ENCODE measurements at places on chromosomes 11 and 22. TPM values are rescaled to one million over a fixed set of nuclear protein-coding genes. Genes with fewer than 3 reads are reported as not detected.

MUC5AC gene
- total RNA-seq: not detected

LRRC74B gene
- 0.10 TPM for total RNA-seq

MISFA gene
- total RNA-seq: 1.1 TPM

SYTL2 gene
- 40.0 TPM for total RNA-seq

GPHA2 gene
- total RNA-seq: not detected

GUCY1A2 gene
- not detected for total RNA-seq

CALCB gene
- total RNA-seq: 0.25 TPM

UPK3A gene
- total RNA-seq: not detected

HOATZ gene
- not detected for total RNA-seq

OR56A1 gene
- total RNA-seq: not detected

CTTN gene
- total RNA-seq: 5.4 TPM

ANO9 gene
- total RNA-seq: 153 TPM

PAMR1 gene
- total RNA-seq: not detected

TCN2 gene
- total RNA-seq: 0.30 TPM

- no peak for DNase-seq
These were observed 420.0 kb downstream of the METTL15 start for GRCh38 chr11:28528217-28528616.

DNA sequence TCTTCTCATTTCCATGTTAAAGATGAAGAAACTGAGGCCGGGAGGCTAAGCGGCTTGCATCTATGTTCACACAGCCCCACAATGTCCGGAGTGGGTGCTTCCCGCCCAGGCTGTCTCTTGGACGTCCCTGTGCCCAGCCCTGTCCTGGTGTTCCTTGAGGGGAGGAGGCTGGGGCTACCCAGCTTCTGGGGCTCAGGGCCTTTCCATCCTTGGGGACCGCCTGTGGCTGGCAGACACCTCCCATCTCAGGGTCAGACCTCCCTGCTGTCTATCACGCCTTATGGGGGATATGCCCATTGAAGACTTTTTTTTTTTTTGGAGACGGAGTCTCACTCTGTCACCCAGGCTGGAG, 95.5 kb downstream of the WNT7B start:
- no peak for DNase-seq

DNA sequence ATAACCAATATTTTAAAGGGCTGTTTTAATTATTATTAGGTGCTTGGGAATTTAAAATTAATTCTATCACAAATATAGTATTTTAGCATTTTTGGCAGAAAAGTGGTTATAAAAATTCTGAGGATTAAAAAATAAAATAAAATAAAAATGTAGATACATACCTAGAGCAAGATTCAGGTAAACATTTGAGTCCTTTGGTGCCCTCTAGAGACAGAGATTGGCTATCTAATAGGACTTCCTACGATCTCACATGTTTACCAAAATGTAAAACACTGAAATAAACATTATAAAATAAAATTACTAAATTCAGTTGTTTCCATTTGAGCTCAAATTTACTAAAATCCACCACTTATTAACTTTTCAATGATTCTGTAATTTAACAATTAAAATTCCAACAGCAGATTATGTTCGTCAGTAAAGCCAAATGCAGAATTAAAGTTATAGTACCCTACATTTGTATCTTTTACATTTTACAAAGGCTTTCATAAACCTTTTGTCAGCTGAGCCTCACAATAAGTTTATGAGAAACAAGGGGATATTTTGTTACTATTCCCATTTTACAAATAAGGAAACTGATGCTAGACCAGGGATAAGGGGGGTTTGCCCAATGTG, 27.7 kb downstream of the SLC36A4 start:
- DNase-seq: peak; percentile 34

DNA sequence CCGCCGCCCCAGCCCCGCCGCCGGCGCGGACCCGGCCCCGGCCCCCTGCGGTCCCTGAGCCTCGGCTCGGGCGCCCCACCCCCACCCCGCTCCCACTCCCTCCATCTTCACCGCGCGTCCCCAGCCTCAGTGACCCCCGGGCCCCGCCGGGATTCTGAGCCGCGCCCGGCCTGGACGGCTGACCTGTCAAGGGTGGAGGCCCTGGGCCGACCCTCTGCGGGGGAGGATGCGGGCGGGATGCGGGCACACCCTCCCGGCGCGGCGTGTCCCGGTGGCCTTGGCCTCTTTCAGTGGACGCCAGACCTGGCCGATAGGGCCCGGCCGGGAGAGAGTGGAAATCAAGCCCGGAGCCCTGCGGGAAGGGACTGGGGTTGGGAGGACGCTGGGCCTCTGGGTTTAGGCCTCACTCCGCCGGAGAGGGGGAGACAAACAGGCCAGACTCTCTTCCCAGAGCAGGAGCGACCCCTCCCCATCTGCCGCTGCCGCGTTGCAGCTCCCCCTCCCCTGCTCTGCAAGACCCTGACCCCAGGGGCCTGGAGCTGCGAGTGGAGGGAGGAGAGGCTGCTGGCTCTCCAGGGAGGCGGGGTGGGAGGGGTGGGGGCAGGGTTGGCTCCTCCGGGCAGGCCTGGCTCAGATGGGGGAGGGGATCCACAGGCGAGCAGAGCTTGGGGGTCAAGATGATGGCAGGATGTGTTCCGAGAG, 525 bp downstream of the MAPK8IP2 start:
- DNase-seq: no peak

DNA sequence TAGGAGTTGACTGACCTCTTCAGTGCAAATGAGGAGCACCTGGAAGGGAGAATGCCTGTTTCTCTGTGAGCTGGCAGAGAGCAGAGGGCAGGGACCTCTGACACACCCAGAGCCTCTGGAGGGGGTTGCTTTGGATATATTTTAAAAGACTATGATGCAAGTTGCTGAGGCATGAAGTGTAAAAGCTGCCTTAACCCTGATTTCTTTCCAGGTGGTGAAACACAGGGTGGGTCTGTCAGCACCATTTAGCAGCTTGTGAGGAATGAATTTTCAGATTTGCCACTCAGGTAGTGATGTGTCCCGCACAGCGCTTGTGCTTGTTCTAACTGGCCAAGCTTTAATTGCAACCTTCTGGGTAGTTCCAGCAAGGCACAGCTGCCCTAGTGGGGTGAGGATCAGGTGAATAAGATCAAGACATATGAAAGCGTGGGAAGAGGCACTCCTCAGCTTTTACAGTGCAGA, 90.2 kb downstream of the SWAP70 start:
- DNase-seq: no peak

- DNase-seq: no peak
These were observed 17.0 kb downstream of the KCNE3 start for GRCh38 chr11:74450318-74450717.

DNA sequence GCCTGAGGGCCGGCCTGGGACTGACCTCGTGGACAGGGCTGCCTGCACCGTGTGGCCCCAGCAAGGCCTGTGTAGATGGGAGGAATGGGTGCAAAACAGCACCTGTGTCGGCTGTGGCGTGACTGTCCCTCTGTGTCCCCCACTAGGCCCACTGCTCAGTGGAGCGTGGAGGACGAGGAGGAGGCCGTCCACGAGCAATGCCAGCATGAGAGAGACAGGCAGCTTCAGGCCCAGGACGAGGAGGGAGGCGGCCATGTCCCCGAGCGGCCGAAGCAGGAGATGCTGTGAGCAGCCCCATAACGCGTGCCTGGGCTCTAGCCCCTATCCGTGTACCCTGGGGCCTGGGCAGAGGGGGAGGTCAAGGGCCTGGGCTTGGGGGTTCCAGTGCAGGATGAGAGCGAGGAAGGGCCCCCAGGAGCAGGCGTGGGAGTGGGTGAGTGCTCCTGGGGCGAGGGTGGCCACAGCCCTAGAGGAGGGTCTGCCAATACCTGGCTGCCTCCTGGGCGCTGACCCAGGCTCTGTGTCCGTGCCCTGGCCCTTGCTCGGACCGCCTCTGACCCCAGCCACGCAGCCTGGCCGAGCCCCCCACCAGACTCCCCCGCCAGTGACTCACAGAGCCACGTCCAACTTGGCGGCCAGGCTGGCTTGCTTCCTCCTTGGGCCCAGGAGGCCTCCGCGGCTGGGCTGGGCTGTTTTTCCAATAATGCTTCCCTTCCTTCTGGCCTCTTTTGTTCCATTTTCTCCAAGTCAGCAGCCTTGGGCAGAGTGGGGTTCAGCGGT, 11.6 kb downstream of the PRR33 start:
- DNase-seq: no peak

DNA sequence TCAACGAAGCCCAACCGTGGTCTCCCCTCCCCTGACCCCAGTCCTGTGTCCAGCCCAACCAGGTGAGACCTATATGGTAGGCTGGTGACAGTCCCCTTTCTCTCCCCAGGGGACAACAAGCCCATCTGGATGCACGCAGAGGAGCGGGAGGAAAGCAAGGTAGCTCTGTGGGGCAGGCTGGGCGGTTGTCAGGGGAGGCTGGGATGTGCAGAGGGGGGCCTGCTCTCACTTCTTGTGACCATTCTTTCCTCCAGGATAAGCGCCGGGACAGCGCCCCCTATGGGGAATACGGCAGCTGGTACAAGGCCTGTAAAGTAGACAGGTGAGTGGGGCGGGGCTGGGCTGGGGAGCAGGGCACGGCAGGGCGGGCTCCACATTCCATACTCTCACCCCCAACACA, 3.5 kb upstream of the RAB1B start:
- DNase-seq: peak; percentile 30

- DNase-seq: no peak
These were observed 271.9 kb downstream of the ST3GAL4 start for GRCh38 chr11:126627421-126627820.

- no peak for DNase-seq
These were observed 49.1 kb upstream of the A4GALT start for GRCh38 chr22:42769574-42770447.

DNA sequence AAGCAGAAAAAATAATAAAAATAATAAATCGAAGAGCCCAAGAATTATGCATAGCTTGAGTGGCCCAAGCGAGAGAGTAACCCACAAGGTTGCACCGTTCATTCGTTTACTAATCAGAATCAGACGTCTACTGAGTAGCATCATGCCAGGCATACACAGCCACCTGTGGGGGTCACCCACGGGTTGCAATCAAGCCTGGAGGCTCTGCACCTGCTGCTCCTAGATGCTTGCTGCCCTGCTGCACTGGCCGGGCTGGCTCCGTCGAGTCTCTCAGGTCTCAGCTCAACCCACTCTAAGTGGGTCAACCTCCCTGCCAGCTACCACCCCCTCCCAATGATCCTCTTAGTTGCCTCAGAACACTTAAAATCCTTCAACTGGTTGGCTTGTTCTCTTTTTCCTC, 2.0 kb upstream of the TESMIN start:
- DNase-seq: no peak

DNA sequence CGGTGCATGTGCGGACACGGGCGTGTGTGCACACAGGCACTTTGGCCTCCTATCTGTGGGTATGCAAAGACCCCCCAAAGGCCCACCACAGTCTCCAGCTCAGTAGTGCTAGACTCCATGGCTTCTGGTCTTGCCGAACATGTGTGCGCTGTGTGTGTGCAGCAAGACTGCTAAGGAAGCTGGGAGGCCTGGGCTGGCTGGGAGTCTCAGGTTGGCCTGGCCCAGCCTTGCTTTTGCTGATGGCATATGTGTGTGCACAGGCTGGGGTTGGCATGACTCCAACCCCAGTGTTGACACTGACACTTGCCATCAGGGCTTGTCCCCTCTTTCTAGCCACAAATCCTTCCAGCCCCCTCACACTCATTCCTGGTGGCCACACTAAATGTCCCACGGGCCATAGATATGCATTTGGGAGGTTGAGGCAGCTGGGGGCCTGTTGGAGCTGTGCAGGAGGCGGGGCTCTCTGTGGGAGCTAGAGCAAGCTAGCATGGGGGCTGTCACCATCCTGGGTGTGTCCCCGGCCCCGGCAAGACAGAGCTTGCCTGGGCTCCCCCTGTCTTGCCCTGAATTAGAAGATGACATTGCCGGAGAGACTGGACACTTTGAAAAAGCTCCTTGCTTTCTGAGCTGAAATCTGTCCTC, 60.9 kb upstream of the NECTIN1 start:
- no peak for DNase-seq

DNA sequence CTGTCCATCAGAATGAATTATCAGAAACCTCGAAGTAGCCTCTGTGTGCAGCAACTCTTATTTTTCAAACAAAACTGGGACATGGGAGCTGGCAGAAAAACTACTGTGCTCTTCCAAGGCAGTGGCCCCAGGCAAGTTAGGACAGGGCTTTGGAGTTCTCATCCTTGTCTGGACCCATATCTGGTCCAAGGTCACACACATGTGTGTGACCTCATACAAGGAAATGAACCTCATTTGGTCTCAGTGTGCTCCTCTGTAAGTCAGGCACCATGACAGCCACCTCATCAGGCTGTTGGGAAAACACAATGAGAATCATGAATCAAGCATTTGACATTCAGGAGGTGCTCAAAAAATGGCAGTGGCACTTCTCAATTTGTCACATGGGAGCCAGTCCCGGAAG, 25.8 kb downstream of the LARGE1 start:
- no peak for DNase-seq

GRCh38 chr22:29022101-29022817, 39.4 kb downstream of the C22orf31 start:
- DNase-seq: no peak

- no peak for DNase-seq
These were observed at the start of gene SCARF2 for GRCh38 chr22:20437613-20438426. TSS of gene SCARF2 (minus strand) at chr22:20437825. CDS start at chr22:20437754, 71 bp downstream.
